ENCODE measurements at places on chromosomes 12 and 14. TPM values are rescaled to one million over a fixed set of nuclear protein-coding genes. Genes with fewer than 3 reads are reported as not detected.

GRCh38 chr14:45364565-45365156, 111.7 kb upstream of the MIS18BP1 start:
- DNase-seq: no peak

GRCh38 chr12:116142936-116143898, 134.3 kb downstream of the MED13L start:
- DNase-seq: no peak

GRCh38 chr12:71371122-71371521, 68.5 kb upstream of the LGR5 start:
- DNase-seq: no peak

- DNase-seq: no peak
These were observed 51.4 kb downstream of the MRPL42 start for GRCh38 chr12:93518725-93519124.

- no peak for DNase-seq
These were observed 446.5 kb upstream of the MIS18BP1 start for GRCh38 chr14:45699471-45699870.

Gene CCDC38
- total RNA-seq: not detected

Gene C12orf54
- total RNA-seq: not detected

Gene LBHD2
- not detected for total RNA-seq
